CD4-positive, alpha-beta T cell treated with Interleukin-17A for 1 hour (primary cell): ENCODE measurements at places on chromosomes 2 and 18.

- DNase-seq, result no peak
These were observed 141.6 kb downstream of the SP3 start for GRCh38 chr2:173823543-173823939.

DNA sequence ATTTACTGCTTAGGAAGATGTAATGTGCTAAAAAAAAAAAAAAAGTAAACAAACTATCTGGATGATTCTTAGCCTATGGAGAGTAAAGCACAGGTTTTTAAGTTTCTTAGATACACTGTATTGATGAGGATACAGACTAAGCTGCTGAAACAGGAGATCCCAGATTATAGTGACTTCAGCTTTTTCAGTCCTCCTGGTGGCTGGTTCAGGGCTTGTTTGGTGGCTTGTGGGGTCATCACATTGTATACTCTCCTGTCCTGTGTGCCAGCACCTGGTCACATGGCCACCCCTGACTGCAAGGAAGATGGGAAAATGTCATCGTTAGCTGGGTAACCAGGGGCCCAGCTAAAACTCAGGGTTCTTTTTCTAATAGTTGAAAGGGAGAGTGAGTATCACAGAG is 31.4 kb downstream of the RAB31 start:
- no peak for DNase-seq

DNA sequence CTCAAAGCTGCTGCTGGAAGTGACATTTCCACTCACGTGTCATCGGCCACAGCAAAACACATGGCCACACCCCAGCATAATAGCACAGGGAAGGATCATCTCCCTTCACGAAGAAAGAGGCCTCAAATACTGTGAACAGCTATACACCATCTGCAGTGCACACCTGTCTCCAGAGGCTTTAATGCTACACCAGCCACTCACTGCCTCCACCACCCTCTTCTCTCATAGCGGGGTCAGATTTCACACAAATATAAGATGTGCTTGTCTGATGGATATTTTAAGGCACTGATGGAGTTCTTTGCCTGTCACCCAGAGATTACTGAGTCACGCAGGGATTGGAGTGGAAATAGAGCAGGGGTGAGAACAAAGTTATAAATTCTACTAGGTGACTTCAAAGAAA is 374.0 kb downstream of the ZNF516 start:
- DNase-seq, result no peak

DNA sequence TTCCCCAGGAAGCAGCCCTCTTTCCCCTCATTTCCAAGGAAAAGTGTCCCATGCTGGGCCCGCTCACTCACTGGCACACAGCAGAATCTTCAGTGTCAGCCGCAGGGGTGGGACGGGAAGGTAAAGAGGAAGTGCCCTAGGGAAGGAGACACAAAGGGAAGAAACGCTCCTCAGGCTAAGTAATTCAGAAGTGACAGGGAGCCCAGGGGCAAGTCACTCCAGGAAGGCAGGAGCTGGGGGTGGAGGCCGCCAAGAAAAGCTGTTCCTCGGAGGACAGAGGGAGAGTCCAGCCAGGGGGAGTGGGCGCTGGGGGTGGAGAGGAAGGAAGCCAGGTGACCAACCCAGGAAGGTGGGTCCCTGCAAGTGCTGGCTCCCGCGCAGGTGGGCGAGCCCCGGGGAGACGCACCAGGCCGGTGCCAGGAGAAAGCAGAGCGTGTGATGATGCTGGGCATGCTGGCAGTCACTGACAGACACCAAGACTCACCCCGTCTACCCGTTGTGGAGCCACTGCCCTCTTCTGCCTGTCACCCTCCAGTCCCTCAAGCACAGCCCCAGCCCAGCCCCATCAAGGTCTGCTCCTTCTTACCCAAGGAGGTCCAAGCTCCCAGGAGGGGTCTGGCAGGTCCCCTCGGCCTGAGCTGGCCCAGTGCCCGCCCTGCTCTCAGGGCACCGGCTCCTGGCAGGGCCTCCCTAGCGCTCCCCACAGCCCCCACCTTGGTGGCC is 21.7 kb downstream of the HDAC4 start:
- DNase-seq, result no peak

DNA sequence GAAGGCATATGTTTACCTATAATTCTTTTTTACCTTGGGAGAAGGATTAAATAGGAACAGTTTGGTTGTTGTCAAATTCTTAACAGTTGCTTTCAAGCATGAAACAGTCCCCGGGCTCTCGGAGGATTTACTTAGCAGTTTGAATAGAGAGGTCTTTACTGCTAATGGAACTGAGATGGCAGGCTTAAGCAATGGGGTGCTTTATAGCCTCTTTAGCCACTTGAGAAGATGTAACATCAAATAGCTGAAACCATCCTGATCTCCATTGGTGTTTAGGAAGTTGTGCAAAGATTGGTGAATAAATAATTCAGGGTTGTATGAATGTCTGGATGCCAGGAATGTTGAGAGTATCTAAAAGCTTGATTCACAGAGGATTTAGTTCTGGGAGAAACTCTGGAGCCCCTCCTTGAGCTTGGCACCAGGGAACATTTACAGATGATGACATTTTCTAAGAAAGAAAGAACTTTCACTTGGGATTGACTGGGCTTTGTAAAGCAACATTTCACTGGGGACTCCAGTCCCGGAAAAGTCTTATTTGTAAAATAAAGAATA is 51.9 kb downstream of the PTPRM start:
- DNase-seq, result no peak

DNA sequence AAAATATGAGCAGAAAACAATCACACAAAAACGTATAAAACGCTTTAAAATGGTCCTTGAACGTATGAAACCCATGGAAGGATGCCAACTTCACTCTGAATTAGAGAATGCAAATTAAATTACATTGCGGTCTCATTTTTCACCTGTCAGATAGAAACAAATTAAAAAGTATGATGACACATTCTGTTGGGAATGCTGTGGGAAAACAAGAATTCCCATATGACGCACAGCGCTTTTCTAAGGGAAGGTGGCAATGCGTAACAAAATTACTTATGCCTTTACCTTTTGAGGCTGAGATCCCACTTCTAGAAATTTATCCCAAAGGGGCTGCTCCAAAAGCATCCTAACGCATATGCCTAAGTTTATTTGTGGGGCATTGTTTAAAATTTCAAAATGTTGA is 3.8 kb upstream of the RPS7 start:
- no peak for DNase-seq

DNA sequence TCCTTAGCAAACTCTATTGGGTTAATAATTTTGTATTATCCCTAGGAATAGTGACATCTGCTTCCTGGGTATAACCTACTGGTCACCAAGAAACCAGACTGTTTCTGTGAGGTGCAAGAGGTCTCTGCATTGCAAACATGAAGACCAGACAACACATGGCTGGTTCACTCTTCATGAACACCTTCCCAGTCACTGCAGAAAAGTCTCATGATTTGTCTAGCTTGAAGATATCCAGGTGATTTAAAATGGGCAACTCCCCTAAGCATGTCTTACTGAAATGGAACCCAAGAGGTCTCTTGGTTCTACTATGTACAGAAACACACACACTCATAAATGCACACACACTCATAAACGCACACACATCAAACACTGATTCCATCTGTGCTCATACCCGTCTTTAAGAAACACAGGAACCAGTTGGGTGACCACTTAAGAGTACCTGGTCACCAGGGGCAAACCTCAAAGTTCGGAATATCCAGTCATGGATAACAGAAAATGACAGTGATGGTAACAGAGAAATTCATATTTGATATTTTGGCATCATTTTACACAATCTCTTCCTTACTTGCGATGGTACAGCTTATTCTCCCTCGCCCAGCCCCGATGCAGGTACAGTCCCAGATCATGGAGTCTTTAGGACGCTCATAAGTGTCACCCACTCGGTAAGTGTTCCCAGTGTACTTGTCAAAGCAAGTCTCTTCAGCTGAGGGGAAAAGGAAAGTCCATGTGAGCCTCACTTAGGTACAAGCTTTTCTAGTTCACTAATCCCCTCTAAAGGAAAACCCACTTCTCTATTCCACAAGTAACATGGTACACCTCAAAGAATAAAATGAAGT is 2.9 kb downstream of the FN1 start:
- no peak for DNase-seq

GRCh38 chr18:61274416-61274960 is 58.7 kb upstream of the CDH20 start:
- no peak for DNase-seq

DNA sequence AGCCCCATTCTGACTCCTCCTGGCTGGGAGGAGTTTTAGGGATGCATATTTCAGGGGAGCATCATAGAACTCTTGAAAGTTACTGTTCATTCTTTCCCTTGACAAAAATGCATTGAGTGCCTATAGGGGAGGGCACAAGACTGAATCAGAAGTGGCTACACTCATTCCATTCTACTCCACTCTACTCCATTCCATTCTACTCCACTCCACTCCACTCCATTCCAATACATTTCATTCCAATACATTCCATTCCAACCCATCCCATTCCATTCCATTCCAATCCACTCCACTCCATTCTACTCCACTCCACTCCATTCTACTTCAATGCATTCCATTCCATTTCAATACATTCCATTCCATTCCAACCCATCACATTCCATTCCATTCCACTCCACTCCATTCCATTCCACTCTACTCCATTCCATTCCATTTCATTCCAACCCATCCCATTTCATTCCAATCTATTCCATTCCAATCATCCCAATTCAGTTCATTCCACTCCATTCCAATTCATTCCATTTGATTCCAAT is 110.8 kb downstream of the LOXHD1 start:
- no peak for DNase-seq

DNA sequence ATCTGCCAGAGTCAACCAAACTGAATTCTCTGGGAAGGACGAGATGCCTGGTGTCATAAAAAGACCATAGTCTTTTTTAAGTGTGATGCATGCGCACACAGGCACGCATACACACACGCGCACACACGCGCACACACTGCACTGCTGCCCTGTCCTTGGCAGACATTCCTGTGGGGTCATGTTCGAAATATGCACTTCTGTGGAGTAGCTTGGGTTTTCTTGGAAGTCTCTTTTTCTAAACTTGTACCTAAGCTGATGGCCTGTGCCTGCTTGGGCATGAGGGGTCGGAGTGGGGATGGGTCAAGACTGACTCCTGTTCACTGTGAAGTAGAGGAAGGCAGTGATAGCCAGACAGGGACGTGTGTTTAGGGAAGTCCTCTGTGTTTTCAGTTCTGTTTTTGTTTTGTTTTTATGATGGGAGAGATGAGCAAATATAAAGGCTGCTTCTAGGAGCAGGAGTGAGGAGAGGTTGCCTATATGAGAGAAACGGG is 4.0 kb upstream of the RMC1 start:
- no peak for DNase-seq

DNA sequence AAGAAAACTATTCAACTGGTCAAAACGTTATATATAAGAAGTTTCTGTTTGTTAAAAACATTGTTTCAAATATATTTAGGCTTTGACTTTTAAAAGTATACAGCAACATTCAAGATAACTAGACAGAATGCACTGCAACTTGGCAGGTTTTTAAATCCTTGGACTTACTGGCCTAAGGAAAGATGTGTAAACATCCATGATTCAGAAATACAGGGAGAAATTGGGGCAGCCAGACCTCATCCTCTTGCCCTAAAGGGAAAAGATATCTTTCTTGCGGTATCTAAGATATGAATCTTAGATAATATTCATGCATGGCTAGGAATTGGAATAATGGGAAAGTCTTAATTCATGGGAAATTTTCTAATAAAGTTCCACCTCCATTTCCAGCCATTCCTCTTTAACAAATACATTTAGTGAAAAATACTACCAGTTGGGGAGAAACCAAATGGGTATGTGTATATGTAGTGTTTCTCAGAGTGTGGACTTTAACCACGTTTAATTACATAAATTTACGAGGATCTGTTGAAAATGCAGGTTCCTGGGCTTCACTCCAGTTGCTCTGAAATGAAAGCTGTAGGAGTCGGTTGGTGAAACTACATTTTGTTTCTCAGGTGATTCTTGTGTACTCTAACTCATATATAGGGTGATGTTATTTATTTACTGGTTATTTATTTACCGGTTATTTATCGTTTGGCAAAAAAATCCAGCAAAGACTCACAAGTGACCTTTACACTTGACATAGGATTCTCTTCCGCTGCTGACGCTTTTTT is 587 bp upstream of the TANK start:
- DNase-seq, result no peak

GRCh38 chr2:183349091-183349490 is 224.8 kb downstream of the NUP35 start:
- no peak for DNase-seq

- no peak for DNase-seq
These were observed 398.8 kb upstream of the TMEFF2 start for GRCh38 chr2:192593561-192593960.

- no peak for DNase-seq
These were observed 57.8 kb upstream of the CYP26B1 start for GRCh38 chr2:72205504-72205881.

GRCh38 chr2:224937887-224938286 is 104.4 kb downstream of the DOCK10 start:
- DNase-seq, result no peak

- no peak for DNase-seq
These were observed 599 bp downstream of the ADAM23 start for GRCh38 chr2:206443735-206444527.

DNA sequence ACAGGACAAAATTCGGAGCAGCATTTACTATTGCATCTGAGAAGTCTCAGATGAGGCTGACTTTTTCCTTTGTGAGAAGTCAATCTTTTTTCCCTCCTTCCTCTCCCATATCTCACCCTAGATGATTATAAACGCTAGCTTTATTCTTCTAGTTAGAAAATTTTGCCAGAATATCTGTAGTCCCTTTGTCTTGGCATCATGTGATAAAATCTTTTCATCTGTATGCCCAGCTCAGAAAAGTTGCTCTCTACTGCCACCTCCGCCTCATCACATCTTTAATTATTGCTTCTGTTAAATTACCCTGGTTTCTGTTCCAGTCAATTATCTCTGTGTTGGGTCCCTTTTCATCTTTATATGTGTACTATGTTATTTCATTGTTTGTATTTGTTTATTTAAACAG is 210.8 kb upstream of the SLC35G4 start:
- DNase-seq, result no peak
